ENCODE measurements at places on chromosomes 7 and 10.

GRCh38 chr10:132970641-132971438 is 28.5 kb upstream of the CFAP46 start:
- DNase-seq: no peak

DNA sequence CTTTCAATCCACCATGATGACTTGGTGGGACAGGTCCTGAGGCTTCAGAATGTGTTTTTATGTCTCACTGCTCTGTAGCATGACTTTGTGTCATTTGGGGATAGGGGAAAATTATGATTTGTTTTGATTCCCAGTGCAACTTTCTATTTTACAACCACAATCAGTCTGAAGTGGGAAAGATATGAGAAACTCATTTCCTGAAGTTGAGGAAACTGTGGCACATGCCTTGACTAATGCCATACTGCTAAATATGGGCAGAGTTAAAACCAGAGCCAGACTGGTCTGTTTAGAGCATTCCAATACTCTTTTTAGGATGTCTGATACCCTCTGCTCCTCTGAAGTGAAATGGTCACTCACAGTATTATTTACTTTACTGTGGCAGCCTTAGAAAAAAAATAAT is 307.7 kb downstream of the ADRA2A start:
- DNase-seq: no peak

DNA sequence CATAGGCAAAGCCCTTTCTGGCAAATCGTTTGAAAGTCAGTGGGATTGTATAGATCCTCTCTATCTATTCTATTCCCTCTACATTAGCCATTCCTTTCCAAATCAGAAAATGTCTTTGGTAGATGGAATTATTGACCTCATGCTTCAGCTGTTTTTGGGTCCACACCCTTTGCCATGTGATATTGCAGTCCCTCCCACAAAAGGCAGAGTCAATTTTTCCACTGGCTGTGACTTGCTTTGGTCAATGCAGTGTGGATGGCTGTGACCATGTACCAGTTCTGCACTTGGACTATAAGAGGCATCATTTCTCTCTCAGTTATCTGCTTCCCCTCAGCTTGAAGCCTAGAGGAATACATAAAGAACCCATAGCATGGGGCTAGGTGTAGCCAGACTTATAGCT is 332.9 kb downstream of the PTEN start:
- no peak for DNase-seq

GRCh38 chr10:76974017-76974691 is 663.5 kb downstream of the KCNMA1 start:
- no peak for DNase-seq

DNA sequence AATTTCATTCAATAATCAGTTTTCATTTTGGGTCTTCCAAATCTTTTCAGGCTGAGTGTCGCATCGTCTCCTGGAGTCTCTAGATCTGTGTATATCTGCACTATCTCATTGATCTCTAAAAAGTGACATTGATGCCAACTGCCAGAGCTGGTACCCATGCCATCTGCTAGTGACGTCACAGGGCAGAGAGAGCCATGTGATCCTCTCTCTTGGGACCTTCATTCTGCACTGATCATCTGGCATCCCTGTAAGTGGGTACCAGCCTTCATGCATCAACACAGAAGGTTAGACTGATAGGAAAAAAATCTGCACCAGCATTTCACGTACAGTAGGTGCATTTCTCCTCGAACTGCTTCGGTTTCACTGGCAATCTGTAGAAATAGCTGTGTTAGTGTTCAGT is at the start of gene NEUROD6:
TSS of gene NEUROD6 (minus strand) at position 124 of the 400 bp plus-strand sequence. CDS start 1,458 bp downstream, outside the sequence.
- no peak for DNase-seq

DNA sequence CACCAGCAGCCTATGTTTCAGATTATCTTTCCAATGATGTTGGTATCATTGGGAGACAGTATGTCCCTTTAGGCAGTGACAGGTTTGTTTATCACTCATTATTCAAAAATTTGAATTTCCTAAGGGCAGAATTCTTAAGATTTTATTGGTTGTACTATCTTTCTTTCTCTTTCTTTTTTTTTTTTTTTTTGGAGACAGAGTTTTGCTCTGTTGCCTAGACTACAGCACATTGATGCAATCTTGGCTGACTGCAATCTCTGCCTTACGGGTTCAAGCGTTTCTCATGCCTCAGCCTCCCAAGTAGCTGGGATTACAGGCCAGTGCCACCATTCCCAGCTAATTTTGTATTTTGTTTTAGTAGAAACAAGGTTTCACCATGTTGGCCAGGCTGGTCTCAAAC is 111.2 kb downstream of the PON1 start:
- DNase-seq: no peak

DNA sequence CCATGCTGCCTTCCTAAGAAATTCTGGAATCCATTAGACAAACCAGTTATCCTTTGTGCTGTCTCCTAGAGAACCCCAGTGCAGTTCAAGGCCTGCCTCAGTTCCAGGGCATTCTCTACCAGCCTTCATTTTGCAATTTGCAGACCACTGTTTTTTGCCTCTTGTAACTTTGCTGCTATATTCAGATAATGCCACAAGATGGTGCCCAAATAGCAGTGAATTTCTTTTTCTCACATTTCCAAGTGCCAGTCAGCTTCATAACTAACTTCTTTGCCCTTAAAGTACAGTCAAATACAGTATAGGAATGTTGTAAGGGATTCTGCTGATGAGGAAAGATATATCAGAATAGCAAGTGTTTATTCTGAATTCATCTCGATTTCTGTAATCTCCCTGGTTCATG is 25.2 kb downstream of the LOXL4 start:
- no peak for DNase-seq

- DNase-seq: no peak
Measured at GRCh38 chr10:86308056-86308455, 58.5 kb downstream of the GRID1 start.

DNA sequence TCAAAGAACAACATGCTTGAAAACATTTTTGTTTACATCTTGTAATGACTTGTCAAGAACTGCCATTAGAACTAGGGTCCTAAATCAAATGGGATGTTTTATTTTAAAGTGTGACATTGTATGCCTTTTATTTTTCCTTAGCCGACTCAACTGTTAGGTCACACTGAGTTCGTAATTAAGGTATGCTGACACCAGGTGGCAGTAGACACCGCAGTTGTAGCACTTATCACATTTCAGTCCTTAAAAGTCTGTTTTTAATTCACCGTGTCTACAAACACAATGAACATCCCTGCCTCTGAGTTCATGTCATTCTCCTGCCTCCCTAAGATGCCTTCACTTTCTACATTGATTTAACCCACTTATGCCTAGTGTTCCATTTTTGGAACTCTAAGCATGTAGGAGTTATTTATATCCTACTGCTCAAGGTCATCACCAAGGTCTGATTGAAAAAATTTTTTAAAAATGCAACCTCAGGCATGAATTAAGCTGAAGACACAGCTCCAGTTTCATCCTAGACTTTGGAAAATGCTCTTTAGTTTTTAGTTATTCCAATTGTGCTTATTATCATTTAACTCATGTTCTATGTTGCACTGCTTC is 186.1 kb downstream of the BMPER start:
- no peak for DNase-seq

GRCh38 chr7:30785786-30786185 is 14.6 kb downstream of the MINDY4 start:
- no peak for DNase-seq

GRCh38 chr7:1355568-1356340 is 103.5 kb downstream of the MICALL2 start:
- no peak for DNase-seq

GRCh38 chr10:18306031-18306430 is 165.8 kb downstream of the CACNB2 start:
- DNase-seq: no peak

DNA sequence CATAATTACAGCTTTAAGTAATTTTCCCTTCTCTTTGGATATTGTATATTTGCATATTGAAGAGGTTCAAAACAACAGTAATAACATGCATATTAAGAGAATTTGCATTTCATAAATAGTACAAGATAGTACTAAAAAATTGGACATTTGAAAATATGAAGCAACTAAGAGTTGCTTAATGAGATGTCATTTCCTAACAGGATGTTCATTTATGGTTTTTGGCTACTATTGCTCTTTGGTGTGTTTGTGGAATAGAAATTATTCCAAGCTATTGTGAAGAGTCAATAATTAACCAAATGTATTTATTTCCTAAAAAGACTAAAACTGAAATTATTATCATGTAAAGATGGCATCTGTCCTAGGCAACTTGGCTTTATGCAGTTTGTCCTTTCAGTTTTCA is 4.1 kb upstream of the SGCE start:
- no peak for DNase-seq

DNA sequence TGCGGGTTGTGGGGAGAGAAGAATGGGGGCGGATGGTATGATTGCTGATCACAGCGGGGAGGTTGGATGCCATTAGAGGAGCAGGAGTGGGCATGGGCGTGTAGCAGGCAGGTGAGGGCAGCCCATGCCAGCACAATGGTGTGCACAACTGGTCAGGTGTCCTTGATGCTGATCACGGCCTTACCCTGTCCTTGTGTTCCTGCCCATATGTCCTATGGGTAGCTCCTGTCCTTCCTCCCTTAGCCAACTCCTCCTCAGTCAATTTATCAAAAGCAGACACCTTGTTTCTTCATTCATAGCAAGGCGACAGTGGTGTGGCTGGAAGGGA is 30.7 kb downstream of the WDR86 start:
- DNase-seq: no peak

- no peak for DNase-seq
Measured at GRCh38 chr10:118307220-118307619, 34.9 kb downstream of the FAM204A start.

DNA sequence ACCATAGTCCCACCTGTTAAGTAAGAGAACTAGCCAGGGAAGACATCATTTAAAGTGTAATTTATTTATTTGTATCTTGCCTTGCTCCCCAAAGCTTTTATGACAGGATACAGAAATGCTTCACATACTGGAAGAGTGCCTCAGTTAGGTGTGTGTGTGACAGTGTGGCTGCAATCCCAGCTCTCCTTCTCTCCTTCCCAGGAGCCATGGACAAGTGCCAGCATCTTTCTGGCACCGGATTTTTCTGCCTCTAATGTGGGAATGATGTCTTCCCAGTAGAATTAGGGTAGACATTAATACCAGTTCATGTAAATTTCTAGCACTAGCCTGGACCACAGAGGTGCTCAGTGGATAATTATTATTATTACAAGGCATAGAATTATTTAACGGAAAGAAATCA is 30.3 kb upstream of the ATXN7L1 start:
- no peak for DNase-seq

DNA sequence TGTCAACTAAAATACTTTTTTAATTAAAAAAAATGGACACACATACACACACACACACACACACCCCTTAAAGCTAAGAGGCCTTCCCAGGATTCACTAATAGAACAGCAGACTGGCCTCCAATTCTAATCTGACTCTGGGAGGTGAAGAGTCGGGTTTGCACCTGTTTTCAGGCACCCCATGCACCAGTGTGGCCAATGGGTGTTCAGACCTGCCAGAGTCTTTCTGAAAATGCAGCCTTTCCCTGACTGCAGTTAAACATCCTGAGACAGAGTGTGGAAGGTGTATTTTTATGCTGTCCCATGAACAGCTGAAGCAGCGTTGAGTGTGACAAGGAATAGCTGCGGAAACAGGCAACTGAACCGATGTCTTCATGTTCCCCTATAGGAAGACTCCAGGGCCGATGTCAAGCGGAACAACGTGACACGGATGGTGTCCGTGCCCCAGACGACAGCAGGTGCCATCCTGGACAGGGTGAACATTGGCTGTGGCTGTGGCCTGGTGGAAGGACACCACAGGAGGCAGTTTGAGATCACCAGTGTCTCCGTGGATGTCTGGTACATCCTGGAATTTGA is 74.6 kb upstream of the LYZL2 start:
- no peak for DNase-seq

DNA sequence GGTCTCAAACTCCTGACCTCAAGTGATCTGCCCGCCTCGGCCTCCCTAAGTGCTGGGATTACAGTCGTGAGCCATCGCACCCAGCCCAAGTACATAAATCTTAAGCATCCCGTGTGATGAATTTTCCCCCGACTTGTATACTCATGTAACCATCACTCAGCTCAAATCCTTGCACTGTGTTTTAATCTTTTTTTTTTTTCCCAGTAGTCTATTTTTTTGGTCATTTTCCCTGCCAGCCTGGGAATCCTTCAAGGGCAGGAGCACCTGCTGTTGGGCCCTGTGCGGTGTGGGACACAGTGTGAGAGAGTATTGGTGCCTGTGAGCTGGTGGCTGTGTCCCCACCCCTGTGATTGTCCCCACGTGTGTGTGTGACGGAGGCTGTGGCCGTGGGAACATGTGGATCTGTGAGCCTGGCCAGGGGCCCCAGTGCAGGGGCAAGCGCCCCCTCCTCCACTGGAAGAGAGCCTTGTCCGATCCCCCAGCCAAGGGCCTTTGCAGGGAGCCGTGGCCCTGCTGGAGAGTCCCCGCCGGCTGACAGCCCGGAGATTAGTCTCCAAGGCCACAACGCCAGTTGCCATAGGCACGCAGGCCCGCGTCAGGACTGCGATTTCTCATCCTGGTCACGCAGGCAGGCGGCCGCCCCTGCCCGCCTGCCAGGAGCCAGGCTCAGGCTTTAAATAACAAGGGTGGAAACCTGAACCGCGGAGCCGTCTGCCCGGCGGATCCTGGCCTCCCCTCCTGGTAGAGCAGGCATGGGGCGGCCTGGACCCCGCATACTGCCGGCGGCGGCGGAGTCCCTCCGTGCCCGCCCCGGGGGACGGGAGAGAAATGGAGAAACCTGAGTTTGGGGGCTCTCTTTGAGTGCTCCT is 26.5 kb downstream of the GTF2IRD1 start:
- no peak for DNase-seq

GRCh38 chr10:124647421-124648130 is 96.6 kb downstream of the FAM53B start:
- DNase-seq: peak; percentile 60

- no peak for DNase-seq
Measured at GRCh38 chr7:16795624-16796023, 9.2 kb downstream of the AGR2 start.

DNA sequence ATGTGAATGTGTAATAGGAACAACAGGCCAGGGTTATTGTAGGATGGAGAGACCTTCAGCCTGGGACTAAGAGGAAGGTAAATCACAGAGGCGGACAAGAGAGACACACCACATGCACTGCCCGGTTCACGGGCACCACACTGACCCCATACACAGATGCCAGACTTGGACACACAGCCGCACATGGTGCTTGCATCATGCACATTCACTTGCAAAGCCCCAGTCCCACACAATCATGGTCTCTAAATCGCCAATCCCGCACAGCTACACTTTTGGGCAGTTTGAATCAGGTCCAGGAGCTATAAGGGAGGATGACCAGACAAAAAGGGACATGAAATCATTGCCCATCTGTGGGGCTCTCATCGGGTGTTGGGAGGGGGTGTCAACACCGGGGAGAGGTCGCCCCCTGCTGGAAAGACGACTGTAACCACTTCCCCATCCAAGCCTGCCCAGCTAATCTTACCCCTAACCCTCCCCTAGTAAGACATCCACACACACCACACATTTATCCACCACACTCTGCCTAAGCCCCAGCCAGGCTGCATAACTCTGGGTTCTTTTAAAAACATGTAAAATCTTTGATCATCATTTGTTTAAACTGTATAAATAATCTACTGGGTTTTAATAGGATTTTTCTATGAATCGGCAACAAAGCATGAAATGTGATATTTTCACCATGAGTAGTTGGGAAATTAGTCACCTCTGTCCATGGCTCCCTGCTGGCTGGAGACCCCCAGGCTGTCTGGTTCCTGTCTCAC is 40.5 kb upstream of the SLF2 start:
- peak; percentile 58 for DNase-seq

GRCh38 chr10:4569151-4569550 is 256.9 kb upstream of the AKR1E2 start:
- no peak for DNase-seq

Measured in activated naive CD8-positive, alpha-beta T cell treated with anti-CD3 and anti-CD28 coated beads for 36 hours (primary cell).